NCI-H1417 treated with DMSO at 0.1 percent for 48 hours (cell line): ENCODE measurements at places on chromosomes 4 and X.

DNA sequence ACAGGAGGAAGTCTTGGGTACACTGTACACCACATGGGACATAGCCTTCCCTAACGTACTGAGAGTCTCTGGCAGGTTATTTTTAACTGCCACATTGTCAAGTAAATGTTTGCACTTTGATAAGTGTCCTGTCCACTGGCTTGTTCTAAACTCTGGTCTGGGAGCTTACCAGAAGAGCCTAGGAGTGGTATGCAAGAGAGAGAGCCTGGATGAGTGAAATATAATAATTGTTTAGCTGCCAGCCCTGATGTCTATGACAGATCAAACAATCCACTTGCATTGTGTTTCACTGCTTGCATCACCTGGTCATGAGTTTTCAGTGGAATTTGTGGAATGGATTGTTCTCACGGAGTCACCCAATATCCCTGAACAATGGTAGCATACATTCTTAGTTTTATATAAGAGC, 91.6 kb downstream of the SHROOM3 start:
- DNase-seq = no peak

DNA sequence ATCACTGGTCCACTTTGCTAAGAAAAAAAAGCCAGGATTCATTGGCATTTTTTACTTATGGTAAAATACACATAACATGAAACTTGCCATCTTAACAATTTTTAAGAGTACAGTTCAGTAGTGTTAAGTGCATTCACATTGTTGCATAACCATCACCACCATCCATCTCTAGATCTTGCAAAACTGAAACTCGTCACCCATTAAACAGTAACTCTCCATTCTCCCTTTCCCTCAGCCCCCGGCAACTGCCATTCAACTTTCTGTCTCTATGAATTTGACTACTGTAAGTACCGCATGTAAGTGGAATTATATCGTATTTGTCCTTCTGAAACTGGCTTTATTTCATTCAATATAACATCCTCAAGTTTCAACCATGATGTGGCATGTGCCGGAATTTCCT, 56.3 kb upstream of the LNX1 start:
- no peak for DNase-seq

- no peak for DNase-seq
These were observed 115.5 kb downstream of the SOX3 start for GRCh38 chrX:140389331-140389730.

DNA sequence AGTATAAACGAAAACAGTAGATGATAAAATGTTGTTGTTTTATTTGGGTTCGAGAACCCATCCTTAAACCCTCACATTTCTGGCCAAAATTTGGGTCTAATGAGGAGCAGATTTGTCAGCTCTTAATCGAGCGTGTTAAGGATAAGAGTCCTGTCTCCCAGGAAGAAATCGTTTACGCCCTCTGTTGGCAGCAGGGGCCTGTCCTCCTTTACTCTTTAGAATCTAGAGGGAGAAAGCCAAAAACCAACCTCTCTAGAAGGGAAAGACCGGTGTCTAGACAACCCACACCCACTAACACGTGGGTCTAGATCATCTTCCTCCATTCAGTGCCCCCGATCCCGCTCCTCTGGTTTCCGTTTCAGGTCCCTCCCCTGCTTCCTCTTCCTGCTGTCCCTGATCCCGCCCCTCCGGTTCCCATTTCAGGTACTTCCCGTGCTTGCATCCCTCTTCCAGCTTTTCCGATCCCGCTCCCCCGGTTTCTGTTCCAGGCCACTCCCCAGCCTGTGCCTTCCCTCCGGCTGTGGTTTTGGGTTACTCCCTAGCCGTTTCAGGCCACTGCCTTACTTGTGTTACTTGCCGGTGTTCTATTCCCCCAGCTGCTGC, 339.1 kb downstream of the PAPSS1 start:
- DNase-seq = no peak

GRCh38 chr4:11615601-11616000, 186.9 kb upstream of the HS3ST1 start:
- no peak for DNase-seq

GRCh38 chrX:41796577-41796976, 72.6 kb downstream of the GPR82 start:
- no peak for DNase-seq

- no peak for DNase-seq
These were observed 70.3 kb downstream of the ACOX3 start for GRCh38 chr4:8370106-8370787.

- DNase-seq = no peak
These were observed 45.0 kb downstream of the NAF1 start for GRCh38 chr4:163121689-163122088.

- DNase-seq = no peak
These were observed 21.1 kb upstream of the CXCL2 start for GRCh38 chr4:74120086-74120485.

DNA sequence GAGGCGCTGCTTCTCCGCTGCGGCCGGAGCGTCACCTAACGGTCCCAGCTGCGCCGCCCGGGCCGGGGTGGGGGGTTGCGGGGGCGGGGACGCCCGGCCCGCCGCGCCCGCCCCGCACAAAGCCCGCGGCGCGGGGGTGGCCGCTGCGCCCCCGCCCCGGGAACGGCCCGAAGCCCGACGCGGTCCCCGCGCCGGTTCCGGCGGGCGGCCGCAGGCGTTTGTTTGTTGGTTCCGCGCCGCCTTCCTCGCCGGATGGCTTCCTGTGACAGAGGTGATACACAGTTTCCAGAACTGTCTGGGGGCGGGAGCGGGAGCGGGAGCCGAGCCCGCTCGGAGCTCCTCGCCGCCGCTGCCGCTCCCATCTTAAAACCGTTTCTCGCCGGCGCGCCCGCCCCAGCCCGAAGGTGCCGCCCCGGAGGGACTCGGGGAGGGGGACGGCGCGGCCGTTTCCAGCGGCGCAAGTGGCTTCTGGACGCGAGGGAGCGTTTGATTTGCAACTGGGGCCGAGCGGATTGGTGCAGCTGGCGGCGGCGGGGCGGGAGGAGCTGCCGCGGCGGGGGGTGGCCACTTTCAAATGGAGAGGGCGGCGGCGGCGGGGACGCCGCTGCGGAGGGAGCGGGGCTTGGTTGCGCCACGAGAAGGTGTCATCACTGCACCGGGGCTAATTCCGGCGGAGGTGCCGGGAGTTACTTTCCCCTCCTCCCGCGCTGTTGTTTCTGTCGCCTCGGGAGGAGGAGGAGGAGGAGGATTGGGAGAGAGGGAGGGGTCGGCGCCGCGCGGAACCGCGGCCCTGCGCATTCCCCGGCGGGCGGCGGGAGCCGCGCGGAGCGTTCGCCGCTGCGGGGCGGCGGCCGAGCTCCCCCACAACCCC, 2.3 kb downstream of the JADE1 start:
- DNase-seq = peak; percentile 65

DNA sequence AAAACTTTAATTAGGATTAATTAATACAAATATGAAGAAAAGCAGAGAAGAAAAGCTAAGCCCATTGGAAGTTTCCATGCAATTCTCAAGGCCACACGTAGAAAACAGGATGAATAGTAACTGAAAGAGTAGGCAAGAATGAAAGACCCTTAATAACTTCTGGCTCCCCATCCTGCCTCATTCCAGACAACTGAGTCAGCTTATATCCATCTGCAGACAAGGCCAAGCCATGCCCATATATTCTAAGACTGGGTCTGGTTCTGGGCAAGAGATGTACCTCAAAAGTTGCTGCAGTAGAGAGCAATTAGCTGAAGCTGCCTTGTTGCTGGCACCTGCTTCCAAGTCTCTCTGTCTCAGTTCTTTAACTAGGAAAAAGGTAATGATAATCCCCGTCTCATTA, 244.1 kb downstream of the GPC3 start:
- DNase-seq = no peak

DNA sequence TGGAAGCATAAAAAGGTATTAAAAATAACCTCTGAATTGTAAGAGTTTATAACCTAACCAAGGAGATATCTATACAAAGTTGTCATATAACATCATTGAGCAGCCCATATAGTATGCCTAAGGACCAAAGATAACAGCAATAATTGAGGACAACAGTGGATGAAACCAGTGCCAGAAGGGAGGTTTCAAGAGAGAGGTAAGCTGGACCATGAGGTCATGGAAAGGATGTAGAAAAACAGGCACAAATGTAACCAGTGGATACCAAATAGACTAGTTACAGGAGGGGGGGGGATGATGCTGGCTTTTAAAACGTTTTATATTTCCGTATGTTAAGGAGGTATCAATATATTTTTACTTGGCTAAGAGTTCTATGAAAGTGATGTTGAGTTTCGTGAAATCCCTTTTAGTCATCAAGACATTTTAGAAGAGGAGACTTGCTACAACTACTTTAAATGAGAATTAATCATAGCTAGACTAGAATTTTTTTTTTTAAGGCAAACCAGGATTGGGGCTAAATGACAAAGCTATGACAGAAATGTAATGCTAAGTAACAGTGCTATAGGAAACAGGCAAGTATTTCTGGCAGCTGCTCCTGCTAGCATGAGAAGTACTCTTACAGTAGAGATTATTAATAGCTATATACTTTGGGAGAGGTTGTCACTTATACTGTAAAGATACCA, 161.1 kb downstream of the FBXW7 start:
- DNase-seq = no peak

- DNase-seq = no peak
These were observed 9.0 kb upstream of the IGFBP7 start for GRCh38 chr4:57119054-57119651.

GRCh38 chrX:116204932-116205331, 34.4 kb downstream of the AGTR2 start:
- DNase-seq = peak; percentile 27

DNA sequence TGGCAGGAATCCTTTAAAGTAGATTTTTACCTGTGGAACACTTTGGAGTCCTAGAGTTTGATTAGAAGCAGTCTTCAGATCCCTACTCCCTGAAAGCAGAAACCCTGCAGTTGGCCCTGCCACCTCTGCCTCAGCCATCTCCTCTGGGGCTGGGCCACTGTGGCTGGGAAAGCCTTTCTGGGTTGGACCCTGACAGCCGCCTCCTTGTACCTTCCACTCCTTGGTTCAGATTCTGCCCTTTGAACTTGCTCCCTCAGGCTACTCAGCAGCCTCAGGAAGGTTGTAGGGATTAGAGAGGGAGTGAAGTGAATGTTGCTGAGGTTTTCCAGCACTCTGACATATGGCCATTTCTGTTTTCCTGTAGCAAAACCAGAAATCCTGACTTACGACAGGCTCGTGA, 65.5 kb downstream of the KIT start:
- no peak for DNase-seq

DNA sequence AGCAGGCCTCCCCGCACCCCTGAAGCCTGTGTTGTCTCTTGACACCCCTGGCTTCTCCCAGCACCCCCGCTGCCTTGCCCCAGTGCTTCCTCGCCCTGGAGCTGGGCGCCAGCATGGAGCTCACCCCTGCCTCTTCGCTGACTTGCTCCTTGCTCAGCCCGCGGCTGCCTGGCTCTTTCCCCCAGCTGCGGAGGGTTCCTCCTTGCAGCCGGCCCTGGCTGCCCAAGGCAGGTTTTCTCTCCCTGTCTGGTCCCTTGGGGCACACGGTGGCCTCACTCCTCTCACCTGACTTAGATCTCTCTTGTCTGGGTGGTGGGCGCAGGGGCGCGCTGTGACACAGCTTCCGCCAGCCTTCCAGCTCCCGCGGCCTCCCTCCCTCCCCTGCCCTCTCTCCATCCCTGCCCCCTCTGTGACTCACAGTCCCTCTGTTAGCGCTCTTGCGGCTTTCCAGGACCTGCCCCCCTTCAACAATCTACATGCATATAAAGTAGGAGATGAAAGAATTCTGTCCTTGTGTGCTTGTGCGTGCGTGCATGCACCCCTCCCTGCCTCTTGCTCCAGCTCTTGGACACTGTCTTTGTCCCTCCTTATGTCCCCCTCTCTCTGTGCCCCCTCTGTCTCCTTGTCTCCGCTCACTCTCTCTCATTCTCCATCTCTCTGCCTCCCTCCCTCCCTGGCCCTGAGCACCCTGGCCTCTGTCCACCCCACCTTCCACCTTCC, 2.2 kb downstream of the PLXNB3 start:
- DNase-seq = no peak

GRCh38 chrX:138006180-138006579, 440.3 kb downstream of the ZIC3 start:
- peak; percentile 13 for DNase-seq

DNA sequence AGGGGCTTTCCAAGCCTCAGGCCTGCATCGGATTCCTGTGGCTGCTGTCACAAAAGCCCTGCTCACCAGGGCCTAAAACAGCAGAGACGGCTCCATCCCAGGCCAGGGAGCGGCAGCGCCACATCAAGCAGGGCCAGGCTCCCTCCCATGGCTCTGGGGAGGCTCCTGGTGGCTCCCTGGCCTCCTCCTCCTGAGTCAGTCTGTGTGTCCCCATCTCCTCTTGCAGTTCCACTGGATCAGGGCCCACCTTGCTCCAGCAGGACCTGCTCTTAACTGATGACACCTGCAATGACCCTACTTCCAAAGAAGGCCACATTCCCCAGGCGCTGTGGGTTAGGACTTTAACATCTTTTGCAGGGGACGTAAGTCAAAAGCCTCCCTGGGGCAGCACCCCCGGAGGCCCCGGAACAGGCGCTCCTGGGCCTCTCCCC, 51.9 kb downstream of the CPZ start:
- DNase-seq = no peak

GRCh38 chrX:57155171-57155570, 18.0 kb upstream of the SPIN2A start:
- DNase-seq = no peak

DNA sequence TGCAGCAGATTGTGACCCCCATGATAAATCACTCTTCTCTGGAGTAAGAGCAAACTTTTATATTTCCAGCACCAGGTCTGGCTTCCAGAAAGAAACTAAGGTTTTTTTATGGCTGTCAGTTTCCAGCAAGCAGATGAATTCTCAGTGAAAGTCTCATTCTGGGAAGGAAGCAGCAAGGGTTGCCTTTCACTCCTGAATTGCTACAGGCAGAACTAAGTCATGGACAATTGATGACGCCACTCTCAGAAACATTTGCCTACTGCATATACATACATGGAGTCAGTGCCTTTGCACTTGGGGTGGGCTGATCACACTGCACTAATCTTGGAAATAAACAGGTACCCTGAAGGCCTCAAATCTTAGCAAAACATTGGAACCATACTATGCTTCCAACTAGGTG, 80.0 kb downstream of the IL21 start:
- no peak for DNase-seq

DNA sequence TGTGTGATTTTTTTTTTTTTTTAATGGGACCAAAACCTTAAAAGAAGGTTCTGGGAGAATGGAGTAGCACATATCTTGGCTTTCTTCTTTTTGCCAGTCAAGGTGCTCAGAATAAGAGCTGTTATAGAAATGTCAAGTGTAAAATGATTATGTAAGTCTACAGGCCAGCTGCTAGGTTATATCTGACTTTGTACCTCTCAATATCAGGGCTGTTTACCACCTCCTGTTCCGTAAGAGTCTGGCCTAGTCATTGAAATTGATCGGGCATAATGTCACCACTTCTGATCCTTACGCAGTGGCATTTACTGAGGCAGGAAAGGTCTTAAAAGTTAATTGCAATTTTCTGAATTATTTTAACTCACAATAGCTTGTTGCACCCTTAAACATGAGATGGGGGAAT, 41.1 kb downstream of the LIMCH1 start:
- DNase-seq = no peak

DNA sequence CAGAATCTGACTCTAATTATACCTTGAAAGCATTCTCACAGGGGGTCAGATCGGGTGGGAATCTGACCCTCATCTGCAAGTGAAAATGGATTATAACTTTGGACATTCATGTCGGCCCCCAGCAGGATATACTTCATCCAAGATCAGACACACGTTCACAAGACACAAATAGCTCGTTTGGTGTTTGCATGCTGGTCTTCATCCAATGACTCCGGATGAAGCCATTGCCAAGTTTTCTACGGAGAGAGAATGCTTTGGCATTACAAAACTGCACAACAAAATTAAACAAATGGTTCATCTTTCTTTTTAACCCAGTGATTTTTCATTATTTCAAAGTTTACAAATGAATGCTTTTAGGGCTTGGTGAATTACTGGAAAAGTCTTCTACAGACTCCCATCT, 105.5 kb downstream of the MID1 start:
- DNase-seq = no peak
